ENCODE measurements at places on chromosomes 11 and 22.

DNA sequence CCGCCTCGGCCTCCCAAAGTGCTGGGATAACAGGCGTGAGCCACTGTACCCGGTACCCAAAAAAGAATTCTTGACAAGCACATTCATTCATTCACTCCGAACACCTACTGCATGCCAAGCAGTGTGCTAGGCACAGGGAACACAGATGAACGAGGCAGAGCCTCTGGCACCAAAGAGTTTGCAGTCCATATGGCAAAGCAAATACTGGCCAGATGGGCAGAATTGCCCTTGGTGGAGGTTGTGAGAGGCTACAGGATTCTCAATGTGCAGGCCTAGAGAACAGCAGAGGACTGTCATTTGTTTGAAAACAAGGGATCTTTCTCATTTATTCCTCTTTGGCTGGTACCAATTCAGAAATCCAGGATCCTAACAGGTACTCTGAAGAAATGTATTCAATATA, 27.5 kb upstream of the MTCH2 start:
- no peak for DNase-seq

DNA sequence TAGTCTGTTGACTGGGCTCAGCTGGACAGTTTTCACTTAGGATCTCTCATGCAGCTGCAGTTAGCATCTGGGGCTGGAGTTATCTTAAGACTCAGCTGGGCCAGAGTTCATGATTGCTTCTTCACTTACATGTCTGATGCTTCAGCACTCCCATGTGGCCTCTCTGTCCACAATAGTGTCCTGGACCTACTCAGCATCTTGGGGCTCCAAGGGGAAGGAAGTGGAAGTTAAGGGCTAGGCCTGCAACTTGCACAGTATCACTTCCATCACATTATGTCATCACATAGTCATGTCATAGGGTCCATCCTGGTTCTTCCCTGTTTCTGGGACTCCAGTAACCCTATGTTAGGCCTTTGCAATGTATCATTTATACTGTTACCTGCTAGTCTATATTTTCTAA, 115.9 kb downstream of the C11orf65 start:
- no peak for DNase-seq

GRCh38 chr22:29205252-29205593, 473 bp upstream of the EMID1 start:
- no peak for DNase-seq

- DNase-seq: no peak
Measured at GRCh38 chr22:40044870-40045834, 50.4 kb downstream of the FAM83F start.

DNA sequence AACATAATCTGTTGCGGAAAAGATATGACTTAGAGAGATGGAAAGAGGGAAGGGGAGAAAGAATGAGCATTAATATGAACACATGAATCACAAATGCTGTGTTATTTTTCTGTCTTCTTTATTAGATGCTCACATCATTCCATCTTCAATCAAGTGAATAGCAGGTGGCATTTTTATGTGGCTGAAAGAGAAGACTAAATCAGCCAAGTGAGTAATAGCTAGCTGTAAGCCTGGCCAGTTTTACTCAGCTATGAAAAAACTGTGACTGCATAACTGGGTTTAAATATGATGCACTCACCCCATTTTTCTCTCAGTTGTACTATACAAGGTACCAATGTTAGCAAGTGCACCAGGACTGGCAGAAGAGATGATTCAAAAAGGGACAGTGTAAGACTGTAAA, 571.1 kb downstream of the JRKL start:
- DNase-seq: no peak

DNA sequence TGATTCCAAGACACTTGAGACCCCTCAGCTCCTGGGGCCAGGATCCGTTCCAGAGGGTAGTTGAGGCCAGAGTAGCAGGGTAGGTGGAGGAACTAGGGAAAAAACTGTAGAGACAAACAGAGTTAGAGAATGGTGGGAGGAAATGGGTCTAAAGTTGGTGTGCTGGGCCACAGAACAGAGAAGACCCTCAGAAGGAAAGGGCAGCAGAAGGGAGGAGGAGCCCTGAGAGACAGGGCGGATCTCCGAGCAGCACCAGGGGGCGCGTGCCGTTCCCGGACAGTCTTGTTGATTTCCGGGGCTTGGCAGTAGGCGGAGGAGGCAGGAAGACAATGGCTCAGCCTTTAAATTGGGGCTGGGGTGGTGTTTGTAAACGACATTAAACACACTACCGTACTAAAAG, 2.4 kb upstream of the CECR2 start:
- DNase-seq: no peak

GRCh38 chr11:122334546-122335339, 218.7 kb upstream of the BLID start:
- DNase-seq: no peak

DNA sequence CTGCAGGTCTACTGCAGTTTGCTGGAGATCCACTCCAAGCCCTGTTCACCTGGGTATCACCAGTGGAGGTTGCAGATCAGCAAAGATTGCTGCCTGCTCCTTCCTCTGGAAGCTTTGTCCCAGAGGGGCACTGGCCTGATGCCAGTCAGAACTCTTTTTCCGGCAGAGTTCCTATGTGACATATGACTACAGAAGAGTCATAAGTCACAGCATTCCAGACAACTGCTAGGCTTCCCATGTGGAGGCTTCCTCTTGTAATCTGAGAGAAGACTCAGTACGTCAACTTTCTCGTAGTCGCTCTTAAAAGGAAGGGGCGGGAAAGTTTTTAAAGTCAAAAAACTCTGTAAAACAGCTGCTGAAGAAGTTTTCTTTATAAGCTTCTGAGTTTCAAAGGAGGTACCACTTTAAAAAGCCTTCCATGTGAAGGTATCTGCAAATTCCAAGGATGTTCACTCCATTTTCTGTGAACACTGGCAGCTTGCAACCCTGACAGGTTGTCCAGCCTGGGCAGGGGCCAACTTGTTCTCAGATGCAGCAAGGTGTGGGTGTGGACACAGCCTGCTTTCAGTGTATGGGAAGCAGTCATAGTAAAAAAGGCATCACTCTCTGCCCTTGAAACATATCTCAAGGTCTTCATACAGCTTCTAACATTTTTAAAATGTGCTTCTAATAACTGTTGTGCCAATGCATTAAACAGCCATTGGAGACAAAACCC, 97.8 kb downstream of the ME3 start:
- DNase-seq: no peak

- DNase-seq: no peak
Measured at GRCh38 chr11:116257092-116257491, 515.7 kb downstream of the BUD13 start.

DNA sequence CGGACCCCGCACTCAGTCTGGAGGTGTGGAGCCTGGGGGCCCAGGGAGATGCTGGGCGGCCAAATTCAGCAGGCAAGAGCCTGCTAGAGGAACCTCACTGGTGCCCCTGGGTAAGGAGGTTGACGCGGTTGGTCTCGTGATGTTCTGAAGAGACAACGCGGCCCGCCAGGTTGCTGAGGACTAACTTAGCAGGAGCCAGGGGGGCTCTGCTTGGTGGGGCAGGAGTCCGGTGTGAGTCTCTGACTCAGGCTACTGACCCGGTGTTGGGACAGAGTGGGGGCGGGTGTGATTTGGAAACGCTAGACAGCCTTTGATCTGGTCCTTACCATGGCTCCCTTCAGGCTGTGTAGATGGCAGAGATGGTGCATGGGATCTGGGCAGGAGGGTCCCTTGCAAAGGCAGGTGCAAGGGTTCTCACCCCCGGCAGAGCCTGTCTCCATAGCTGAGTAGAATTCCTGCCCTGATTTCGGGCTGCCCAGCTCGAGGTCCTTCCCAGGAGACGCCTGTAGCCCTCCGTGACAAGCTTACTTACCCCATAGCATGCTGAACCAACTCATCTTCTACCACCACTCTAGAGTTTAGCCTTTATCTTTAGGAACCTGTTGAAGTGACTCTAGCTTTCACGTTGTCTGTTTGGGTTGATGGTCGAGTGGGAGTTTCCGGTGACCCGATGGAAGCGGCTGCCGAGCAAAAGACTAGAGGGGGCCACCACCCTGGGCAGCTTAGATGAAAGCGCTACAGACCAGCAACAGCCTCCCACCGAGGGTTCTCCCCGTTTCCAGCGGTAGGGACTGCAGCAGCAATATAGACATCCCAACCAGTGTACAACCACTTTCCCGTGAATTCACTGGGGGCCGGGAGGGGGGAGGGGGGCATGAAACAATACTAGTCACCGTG, 38.4 kb downstream of the KCNC1 start:
- DNase-seq: no peak

DNA sequence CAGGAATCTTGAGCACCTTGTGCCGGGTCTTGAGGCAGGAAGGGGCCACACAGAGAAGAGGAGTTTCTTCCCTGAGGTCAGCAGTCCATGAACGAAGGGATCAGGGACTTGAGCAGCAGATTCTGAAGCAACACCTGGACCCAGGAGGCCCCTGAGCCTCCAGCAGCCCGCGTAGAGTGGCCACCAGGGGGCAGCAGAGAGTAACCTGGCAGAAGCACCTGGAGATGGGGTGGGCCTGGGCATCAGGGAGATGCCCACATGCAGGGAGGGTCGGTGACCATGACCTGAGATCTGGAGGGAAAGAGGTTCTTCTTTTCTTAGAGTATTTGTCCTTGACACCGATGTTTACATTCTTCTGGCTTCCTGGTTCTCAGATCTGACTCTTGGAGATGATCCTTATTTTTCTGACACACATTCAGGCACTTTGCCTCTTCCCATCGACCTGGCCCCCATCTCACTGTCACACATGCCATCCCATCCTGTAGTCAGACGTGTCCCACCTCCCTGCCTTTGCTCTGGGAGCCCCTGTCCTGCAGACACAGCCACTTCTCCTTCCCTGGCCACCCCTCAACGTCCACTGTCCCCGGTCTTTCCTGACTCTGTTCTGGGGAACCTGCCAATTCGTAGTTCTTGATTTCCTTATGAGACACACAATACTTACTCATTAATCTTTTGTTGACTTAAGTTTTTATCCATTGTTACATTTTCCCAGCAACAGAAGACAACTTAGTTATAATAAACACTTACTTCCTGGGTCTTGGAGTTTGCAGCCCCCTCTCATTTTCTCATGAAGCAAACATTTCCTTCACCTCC, 66.5 kb downstream of the GGTLC2 start:
- no peak for DNase-seq
